Hematopoietic multipotent progenitor cell treated with erythropoietin and hydrocortisone succinate and interleukin-3 and kit ligand, for 4 days (in vitro differentiated cells): ENCODE measurements at places on chromosomes 6 and 20.

GRCh38 chr20:4811661-4812181 is 90.0 kb downstream of the PRND start:
- DNase-seq = peak; percentile 94

GRCh38 chr6:42210551-42210950 is 7.1 kb downstream of the MRPS10 start:
- DNase-seq = no peak

GRCh38 chr20:358891-359555 is 12.1 kb downstream of the NRSN2 start:
- DNase-seq = no peak

GRCh38 chr6:77502981-77503380 is 39.7 kb upstream of the HTR1B start:
- no peak for DNase-seq

- DNase-seq = no peak
These were observed 141.1 kb downstream of the COL21A1 start for GRCh38 chr6:56106231-56106630.

DNA sequence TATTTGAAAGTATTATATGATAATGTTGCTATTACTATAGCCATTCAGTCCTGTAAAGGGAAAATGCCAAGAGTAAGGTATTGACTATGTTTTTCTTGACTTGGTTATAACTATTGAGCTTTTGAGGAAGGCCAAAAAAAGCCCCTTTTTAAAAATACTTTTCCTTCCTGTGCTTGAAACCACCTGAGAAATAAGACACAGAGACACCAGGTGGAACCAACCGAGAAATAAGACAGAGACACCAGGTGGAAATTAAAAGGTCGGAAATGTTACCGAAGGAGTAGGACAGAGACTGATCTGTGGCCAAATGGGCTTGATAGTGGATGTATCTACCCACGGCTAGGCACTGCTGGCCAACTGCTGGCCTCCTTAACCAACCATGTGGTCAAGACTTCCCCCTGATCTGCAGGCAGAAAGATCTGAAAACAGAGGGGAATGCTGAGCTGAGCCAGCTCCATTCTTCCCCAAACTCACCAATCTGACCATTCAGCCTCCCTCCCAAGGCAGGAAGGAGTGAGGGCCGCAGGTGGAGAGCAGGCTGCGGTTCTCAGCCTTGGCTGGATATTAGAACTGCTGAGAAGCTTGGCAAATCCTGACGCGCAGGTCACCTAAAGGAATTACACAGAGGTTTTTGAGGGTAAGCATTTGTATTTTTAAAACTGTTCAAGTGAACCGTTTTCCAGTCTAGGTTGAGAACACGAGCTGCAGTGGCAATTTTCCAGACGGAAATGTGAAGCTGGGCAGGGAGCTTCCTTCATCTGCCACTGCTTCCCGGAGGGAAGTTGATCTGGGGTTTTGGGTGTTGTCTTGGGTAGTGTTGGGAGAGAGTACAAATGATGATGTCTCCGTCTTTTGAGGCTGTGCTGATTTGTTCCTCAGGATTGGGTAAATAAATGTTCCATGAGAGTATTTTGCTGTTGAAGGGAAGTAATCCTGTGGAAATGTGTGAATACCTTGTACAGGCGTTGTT is 121.7 kb upstream of the EXOC2 start:
- no peak for DNase-seq

GRCh38 chr6:62283796-62284411 is 2.1 kb downstream of the KHDRBS2 start:
- DNase-seq = peak; percentile 77

GRCh38 chr6:10217111-10217510 is 197.8 kb downstream of the TFAP2A start:
- DNase-seq = no peak

- no peak for DNase-seq
These were observed 82.6 kb downstream of the TBX18 start for GRCh38 chr6:84681693-84682326.

- DNase-seq = no peak
These were observed 307.6 kb upstream of the FERMT1 start for GRCh38 chr20:6430381-6430780.
